ENCODE measurements at places on chromosomes 4 and X.

GRCh38 chrX:119145241-119145653, 17.6 kb upstream of the KIAA1210 start:
- no peak overlapping the region for H3K4me3 ChIP-seq
- peak; percentile 58 for DNase-seq
- H3K27ac ChIP-seq: no peak overlapping the region

DNA sequence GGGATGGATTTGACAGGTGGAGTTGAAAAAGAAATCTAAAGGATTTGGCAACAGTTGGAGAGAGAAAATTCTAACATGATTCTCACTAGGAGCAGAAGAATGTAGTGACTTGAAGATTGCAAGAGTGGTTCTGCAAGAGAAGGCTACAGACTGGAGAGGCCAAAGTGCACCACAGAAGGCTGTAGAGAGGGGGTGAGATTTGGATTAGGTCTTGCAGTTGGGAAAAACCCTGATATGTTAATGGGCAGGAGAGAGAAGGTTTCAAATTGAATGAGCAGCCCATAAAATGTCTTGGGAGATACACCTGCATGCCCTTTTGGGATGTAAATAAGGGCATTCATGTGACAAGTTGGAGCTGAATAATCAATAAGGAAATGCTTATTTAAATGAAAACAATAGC, 14.7 kb upstream of the VEGFD start:
- H3K27ac ChIP-seq: no peak overlapping the region
- no peaks in the 10 kb centered on the region for H3K36me3 ChIP-seq
- H3K27me3 ChIP-seq: no peaks in the 10 kb centered on the region
- H3K4me1 ChIP-seq: no peaks in the 10 kb centered on the region
- DNase-seq: no peak

GRCh38 chr4:56937262-56937661, 29.6 kb downstream of the REST start:
- H3K4me1 ChIP-seq: peaks cover 12% of the 10 kb centered on the region
- H3K4me3 ChIP-seq: no peak overlapping the region
- H3K27me3 ChIP-seq: no peaks in the 10 kb centered on the region
- H3K27ac ChIP-seq: peak overlapping the region; percentile 31
- DNase-seq: peak; percentile 79
- peaks cover 15% of the 10 kb centered on the region for H3K36me3 ChIP-seq

DNA sequence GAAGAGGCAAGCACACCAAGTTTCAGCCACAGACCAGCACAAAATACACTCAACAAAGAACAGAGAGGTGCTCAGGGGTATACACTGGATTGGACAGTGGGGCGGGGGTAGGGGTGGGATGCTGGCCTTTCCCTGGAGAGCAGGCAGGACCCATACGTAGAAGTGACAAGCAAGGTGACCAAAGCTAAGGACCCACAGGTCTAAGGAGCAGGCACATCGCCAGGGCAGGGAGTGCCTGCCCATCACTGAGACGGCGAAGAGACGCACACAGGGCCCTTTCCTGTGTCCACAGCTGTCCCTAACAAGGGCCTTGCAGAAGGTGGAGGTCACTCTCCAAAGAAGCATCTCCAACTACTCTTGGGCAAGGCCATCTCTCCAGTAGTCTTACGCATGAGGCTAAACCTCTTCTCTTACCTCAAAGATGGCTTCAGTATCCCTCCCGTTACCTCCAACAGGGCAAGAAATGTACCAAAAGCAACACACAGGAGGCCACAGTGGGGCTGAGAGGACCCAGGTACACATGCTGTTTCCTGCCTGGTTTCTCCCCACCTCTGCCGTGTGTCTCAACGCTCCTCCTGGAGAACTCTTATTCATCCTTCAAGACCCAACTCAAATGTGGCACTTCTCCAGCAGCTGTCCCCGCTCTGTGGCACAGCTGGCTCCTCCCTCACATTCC, 6.5 kb downstream of the WDR1 start:
- H3K4me1 ChIP-seq: peaks cover 76% of the 10 kb centered on the region
- no peak overlapping the region for H3K4me3 ChIP-seq

DNA sequence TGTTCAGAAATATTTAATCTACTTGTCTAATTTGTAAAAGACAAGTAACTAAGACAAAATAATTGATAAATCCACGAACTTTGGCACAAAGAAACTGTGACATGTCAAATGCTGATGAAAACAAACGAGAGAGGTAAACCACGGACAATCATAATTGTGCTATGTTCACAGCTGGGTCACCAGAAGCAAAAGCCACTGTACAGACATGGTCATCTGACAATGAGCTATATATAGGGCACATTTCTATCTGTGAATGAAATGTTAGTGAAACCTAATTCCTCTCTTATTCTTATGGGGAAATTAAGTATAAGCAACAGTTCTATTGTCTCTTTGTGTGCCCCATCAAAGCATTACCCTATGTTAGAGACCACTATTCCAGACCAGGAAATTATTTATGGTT, 444.0 kb upstream of the TRAM1L1 start:
- no peaks in the 10 kb centered on the region for H3K4me1 ChIP-seq
- H3K36me3 ChIP-seq: no peaks in the 10 kb centered on the region
- H3K4me3 ChIP-seq: no peak overlapping the region
- no peaks in the 10 kb centered on the region for H3K27me3 ChIP-seq
- no peak for DNase-seq

DNA sequence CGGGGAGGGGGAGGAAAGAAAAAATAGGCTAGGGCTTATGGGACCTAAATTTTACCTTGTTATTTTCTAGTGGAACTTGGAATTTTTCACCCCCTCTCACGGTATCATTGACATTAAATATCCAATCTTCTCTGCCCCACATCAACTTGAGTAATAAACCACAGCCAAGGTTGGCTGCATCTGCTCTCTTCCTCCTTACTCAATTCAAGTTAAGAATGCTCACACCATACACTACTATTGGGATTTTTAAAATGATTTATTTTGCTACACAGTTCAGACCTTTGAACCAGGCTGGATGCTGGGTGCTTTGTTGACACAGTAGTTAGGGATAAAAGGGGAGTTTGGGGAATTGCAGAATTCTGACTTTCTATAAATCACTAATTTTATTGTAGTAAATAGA, 78.2 kb upstream of the DHX15 start:
- no peak overlapping the region for H3K27ac ChIP-seq
- H3K36me3 ChIP-seq: no peaks in the 10 kb centered on the region
- peaks cover 25% of the 10 kb centered on the region for H3K27me3 ChIP-seq
- no peaks in the 10 kb centered on the region for H3K4me1 ChIP-seq
- DNase-seq: no peak

Measured in GM23248 (cell line).